ENCODE measurements at places on chromosomes 3 and 15.

- DNase-seq: no peak
Measured at GRCh38 chr3:89314454-89315098, 207.2 kb downstream of the EPHA3 start.

- no peak for DNase-seq
Measured at GRCh38 chr3:11288021-11288491, 15.9 kb downstream of the ATG7 start.

- DNase-seq: no peak
Measured at GRCh38 chr3:108488631-108489030, 21.8 kb downstream of the MYH15 start.

DNA sequence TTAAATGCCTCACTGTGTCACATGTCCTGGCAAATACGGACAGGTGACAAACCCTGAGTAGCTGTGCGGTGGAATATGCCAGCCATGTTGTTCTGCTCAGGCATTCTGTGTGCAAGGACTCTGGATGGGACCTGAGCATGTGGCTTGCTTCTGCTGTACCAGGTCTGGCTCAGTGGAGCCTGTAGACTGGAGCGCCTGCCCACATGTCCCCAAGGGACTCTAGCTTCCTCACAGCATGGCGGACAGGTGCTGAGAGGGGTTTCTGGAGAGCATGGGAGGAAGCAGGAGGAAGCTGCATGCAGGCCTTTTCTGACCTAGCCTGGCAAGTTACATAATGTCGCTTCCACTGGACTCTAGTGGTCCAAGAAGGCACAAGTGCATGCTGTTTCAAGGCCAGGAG, 96.3 kb downstream of the PLXNA1 start:
- no peak for DNase-seq

DNA sequence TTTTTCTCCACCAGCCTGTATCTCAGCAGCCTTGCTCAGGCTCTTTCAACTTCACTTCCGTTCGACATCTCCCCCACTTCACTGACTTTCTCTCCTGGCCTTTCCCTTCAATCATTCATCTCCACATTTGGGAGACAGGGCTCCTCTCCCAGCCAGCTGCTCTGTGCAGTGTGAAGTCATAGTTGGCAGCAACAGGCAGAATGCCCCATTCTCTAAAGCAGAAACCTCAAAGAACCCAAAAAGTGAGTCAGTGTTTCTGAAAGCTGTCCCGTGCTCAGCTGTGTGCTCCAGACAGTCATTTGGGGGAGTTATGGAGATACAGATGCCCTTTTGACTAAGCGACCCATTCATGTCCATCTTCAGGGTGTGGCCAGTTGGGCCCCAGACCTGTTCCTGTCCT, 54.3 kb downstream of the NTRK3 start:
- DNase-seq: no peak

- DNase-seq: no peak
Measured at GRCh38 chr3:126197854-126198584, 17.6 kb upstream of the ALDH1L1 start.

- no peak for DNase-seq
Measured at GRCh38 chr3:126526668-126527005, 2.7 kb downstream of the CHST13 start.

DNA sequence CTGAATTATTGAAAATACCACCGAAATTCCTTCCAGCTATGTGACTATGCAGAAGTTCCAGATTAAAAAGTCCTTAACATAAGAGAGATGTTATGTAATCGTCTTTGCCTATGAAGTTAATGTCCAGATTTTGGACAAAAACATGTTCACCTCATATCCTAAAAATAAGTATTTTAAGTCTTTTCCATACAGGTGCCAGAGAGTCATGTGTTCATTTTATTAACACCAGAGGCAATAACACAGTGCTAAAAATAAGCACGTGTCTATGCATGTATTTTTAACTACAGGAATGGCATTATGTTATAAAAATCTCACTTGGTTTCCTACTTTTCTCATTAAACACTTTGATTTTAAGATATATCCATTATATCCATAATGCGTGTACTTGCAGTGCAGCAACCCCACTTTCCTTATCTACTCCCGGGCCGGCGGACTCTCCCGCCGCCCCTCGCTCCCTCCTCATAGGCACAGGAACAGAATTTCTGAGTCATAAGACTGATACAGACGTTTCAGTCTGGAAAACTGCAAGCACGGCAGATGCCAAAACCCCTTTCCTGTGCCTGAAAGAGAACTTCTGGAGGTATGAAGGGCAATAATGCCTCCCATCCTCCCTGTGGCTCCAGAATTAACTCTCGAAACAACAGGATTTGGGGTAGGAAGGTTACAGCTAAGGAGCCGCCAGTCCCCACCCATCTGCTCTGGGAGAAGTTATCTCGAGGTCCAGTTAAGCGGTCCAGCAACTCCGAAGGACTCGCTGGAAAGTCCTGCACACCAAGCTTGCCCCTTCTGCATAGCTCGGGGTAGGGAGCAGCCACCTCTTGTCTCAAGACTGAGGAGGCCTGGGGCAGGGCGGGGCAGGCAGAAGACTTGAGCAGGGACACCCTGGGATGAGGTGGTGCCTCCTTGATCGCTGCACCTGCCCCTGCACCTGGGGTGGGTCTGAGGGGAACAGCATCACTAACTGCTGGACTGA, 22.3 kb upstream of the PSTPIP1 start:
- no peak for DNase-seq

GRCh38 chr3:183779896-183780465, 45.4 kb downstream of the MAP6D1 start:
- DNase-seq: no peak

DNA sequence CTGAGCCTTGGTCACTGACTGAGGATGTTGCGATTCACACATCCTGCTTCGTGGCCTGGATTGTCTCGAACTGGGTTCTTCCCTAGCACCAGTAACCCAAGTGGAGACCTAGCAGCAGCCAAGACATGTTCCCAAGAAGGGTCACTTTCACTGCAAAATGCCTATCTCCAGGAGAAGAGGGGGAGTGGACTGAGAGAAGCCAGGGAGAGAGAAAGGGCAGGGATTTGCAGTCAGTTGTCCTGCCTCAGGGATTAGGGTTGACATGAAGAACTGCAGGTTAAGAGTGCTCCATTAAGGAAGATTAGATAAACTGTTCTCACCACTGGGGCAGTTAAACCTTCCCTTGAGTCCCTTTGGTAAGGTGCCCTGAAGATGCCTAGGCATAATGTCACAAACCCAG, 5.7 kb upstream of the CD276 start:
- no peak for DNase-seq

DNA sequence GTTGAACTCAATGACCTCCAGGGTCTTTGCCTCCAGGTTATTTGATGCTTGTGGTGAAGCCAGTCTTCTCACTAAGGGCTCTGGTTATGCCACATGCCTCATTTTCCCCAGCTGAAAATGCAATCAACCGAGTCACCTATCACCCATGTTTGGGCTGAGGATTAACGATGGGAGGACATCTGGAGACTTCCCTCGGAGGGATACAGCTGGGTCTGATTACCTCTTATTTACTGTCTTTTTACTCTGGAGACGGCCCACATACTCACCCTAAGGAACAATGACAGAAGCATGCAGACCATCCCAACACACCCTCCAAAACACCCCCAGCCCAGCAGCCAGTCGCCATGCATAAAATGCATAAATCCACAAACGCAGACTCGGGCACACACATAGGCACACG, 187.4 kb downstream of the OPA1 start:
- DNase-seq: no peak

DNA sequence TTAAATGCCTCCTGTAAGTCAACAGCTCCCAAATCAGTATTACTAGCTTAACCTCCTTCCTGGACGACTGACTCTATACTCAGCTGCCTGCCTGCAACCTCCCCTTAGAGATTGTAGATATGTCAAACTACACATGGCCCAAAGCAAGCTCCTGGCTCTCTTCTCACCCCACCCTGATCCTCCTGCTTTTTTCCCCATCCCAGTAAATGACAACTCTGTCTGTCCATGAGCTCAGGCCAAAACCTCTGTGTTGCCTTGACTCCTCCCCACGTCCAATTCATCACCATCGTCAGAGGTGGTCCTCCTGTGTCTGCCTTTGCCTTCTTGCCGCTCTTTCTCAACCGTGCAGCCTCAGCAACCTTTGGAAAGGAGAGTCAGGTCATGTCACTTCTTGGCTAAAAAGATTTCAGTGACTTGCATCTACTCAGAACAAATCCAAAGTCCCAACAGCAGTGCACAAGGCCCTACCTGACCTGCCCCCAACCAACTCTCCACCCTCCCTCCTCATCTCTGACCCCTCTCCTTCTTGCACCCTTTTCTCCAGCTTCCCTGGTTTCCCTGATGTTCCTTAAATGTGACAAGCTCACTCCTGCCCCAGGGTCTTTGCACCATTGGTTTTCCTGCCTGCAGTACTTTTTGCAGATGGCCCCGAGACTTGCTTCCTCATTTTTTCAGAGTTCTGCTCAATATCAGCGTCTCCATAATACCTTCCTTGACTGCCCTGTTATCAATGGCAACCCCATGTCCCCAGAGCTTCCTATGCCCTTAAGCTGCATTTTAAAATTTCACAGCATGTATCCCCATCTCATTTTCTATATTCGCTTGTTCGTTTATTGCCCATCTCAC, 52.8 kb downstream of the LSM3 start:
- no peak for DNase-seq

DNA sequence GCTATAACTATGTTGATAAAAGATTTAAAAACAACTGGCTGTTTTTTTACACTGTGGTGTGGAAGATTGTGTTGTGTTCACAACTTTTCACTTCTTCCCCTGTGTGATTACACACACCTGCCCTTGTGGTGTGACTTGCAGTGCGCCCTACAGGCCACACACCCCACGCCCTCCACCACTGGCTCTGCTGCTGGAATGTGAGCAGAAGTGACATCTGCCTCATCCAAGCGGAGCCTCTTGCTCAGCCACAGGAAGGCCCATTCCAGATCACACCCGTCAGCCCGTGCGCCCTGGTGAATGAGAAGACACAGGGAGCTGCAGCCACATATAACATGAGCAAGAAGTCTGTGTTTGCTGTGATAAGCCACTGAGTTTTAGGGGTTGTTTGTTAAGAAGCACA, 7.0 kb downstream of the CCR2 start:
- DNase-seq: no peak

GRCh38 chr3:9147215-9147895, 102.1 kb downstream of the SRGAP3 start:
- DNase-seq: no peak

DNA sequence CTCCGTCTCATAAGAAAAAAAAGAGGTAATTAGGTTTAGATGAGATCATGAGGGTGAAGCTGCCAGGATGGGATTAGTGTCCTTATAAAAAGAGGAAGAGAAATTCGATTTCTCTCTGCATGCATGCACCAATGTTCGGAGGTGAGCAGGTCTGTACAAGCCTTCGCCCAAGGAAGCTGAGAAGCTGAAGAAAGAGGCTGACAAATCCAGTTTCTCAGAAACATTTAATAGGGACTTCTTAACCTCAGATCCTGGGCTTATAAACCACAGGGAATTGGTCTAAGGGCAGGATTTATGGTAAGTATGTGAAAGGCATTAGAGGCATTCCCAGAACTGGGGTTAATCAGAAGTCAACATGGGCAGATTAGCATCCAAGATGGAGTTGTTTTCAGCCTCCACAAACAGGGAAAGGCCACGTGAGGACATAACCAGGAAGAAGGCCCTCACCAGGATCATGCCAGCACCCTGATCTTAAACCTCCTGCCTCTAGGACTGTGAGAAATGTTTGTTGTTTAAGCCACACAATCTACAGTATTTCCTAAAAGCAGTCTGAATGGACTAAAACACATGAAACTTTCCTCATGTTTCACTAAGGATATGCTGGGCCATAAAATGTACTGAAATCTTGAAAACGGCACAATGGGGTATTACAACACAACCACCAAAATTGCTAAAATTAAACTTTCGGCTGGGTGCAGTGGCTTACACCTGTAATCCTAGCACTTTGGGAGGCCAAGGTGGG, 11.3 kb downstream of the SHISA5 start:
- no peak for DNase-seq

- no peak for DNase-seq
Measured at GRCh38 chr3:32109256-32109655, 2.8 kb downstream of the GPD1L start.

- no peak for DNase-seq
Measured at GRCh38 chr3:17138246-17139039, 253.7 kb downstream of the PLCL2 start.

- DNase-seq: no peak
Measured at GRCh38 chr3:45011756-45012508, 14.2 kb upstream of the CLEC3B start.

DNA sequence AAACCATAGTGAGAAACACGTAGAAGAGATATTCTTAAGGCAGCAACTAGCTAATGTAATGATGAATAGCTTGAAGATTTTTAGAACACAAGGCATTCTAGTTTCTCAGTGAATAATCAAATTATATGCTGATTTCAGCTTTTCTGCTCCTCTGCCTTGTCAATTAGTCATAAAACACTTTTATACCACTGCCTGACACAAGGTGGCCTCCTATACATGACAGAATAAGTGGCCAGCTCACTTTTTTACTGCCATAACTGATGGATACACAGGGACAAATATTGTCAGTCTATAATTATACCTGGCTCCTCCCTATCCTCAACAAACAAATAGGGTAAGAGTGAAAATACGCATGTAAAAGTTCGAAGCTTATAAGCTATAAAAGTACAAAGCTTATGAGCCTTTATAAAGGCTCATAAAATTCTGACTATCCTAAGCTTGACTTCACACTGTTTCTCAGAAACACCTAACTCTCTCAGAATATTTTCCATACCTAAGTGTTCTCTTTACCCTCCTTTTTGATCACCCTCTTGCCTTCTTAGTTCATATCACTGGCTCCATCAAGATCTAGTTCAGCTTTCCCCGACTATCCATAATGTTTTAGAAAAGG, 81.6 kb downstream of the HERC1 start:
- DNase-seq: no peak

DNA sequence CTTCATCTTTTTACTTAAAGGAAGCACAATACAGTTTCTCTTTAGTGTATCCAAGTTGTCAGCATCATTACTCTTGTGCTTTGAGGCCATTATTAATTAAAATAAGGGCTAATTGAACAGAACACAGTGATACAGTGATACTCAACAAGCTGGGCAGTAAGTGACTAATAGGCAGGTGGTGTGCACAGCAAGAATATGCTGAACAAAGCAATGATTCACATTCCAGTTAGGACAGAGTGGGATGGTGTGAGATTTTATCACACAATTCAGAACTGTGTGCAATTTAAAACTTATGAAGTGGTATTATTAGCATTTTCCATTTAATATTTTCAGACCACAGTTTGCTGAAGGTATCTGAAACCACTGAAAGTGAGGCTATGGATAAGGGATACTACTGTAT, 116.9 kb downstream of the PLOD2 start:
- no peak for DNase-seq

DNA sequence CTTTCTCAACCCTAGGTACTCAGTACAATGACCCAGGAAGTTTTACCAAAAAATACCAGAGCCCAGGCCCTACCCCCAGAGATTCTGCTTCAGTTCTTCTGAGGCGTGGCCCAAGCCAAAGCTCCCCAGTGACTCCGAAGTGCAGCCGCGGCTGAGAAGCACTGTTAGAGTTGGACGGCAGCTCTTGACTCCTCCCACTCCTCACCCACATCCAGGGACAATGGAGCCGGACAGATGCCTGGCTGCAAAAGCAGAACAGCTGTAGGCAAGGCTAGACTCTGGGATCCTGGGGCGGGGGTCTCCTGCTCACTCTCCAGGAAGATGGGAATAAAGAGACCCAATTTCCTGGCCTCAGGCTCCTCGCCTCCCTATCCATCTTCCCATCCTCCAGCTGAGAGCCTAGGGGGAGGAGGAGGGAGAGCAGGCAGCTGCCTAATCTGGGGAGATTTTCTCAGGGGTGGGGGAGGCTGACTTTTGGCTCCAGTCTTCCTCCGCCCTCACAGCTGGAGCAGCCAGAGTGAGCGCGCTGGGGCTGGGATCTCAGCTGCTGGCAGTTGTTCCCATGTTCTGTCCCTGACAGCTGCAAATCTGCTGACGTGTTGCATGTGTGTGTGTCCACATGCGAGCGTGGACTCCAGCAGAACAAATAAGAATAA, 223.8 kb downstream of the OPA1 start:
- DNase-seq: no peak
